ENCODE measurements at places on chromosomes 3 and 15.
A peak's percentile ranks its signal among the peaks of the same experiment; 100 is the strongest.

DNA sequence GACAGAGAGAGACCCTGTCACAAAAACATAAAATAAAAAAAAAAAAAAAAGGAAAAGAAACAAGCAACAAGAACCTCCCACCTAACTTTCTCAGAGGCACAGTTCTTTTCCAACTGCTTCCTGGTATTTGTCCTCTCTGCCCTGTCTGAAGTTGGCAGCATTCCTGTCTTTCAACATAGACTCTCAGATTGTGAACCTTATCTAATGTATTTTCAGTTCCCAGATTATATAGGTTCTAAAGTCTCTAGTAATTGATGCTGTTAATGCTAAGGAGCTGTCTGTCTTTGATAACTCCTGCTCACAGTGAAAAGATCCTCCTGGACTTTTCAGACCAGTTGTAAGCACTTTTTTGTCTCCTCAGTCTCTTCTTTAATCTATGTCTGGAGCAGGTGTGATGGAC is 199.5 kb upstream of the P2RY1 start:
- no peak for DNase-seq

DNA sequence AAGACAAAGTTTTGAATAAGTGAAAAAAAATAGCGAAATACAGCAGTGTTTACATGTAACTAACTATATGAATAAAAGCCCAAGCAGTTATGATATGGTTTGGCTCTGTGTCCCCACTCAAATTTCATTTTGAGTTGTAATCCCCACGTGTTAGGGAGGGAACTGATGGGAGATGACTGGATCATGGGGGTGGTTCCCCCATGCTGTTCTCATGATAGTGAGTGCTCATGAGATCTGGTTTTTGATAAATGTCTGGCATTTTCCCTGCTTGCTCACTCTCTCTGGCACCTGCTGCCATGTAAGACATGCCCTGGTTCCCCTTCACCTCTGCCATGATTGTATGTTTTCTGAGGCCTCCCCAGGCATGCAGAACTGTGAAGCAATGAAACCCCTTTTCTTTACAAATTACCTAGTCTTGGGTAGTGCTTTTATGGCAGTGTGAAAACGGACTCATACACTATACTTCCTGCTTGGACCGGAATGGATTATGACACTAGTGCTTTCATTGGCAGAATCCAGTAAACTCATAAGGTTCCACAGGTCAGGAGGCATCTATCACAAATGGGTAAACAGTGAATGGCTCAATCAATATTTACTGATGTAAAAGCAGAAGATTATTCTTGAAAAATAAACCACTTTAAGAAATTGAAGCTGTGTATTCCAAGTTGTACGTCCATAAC is 192.1 kb downstream of the CBLB start:
- DNase-seq, result no peak

DNA sequence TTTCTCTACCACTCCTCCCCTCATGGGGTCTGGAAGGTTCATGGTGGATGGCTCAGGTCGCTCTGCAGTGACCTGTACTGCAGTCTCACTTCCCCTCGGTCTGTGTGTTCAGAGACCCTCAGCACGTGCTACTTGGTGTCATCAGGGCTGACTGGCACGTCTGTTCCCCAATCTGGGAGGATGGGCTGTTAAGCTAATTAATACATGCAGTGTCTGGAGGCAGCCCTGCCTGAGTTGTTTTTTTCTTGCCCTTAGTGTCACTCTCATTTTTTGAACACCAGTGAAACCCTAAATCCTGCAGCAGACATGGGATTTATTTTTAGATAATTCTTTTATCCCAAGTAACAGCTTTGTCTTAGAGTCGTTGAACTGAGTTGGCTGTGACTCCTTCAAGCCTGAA is 64.6 kb downstream of the ARNT2 start:
- DNase-seq, result no peak

- no peak for DNase-seq
Measured at GRCh38 chr15:60009980-60010732, 6.0 kb downstream of the FOXB1 start.

GRCh38 chr3:28836199-28836598 is 444.7 kb upstream of the RBMS3 start:
- no peak for DNase-seq

DNA sequence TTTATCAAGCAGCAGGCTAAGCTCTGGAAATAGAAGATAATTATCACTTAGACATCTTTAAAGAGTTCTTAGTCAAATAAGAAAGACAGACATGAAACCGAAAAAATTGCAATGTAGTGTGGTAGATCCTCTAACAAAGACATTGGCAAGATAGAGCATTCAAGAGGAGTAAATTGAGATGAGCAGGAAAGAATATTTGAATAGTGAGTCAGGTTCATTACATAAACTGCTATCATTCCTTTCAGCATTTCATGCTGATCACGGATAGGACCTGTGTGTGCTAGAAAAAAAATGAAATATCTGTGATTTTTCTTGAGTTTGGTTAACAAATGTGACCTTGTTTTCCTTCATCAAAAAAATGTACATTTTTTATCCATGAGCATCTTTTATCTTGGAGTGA is 460.9 kb downstream of the OTOL1 start:
- DNase-seq, result no peak

DNA sequence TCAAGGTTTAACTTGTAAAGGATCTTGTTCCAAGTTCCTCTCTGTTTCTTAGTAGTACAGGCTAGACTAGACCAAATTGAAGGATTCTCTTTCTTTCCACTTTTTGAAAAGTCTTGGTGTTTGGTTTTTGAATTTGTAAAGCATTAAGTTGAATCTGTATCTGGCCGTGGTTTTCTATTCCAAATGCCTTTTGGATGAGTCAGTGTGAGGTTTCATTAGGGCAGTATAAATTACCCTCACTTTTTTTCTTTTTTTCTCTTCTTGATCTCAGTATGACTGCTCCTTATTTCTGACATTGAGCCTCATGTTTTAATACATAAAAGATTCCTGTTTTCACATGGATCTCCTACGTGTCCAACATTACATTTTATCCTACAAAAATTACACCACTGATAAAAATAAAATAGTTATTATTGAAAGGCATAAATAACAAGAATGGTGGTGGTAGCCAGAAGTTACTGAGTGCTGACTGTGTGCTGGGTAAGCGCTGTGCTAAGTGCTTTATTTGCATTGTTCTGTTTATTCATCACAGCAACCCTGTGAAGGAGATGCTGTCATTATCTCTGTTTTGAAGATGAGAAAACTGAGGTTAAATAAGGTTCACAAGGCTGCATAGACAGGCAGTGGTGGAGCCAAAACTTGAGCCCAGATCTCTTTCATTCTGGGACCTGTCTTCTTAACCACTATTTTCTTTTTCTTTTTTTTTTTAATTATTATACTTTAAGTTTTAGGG is 48.3 kb downstream of the MITF start:
- no peak for DNase-seq

DNA sequence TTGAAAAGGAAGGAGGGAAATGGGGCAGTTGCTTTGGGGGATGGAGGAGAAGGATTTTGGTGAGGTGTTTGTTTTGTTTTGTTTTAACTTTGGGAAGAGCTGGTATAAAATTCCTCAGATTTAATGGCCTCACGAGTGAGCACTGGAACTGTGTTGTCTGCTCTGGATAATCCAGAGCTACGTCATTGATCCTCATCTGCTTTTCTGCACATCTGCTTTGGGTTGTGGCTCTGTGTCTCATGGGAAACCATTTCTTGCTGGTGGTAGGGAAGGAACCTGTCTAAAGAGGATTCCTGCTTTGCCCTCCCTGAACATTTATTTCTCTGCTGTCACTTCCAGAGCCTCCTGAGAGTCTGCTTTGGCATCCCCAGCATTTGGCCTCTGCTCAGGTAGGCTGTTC is 3.1 kb downstream of the SNRK start:
- DNase-seq, result no peak

GRCh38 chr3:193342551-193342950 is 36.0 kb downstream of the ATP13A5 start:
- no peak for DNase-seq

GRCh38 chr3:72152551-72153476 is 367.9 kb upstream of the PROK2 start:
- DNase-seq, result no peak

DNA sequence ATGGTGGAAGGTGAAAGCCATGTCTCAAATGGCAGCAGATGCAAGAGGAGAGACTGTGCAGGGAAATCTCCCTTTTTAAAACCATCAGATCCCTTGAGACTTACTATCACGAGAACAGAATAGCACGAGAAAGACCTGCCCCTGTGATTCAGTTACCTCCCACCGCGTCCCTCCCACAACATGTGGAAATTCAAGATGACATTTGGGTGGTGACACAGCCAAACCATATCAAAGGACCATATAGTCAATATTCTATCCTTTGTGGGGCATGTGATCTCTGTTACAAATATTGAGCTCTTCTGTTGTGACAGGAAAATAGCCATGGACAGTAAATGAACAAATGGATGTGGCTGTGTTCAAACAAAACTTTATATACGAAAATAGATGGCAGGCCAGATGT is 77.2 kb upstream of the ACKR4 start:
- no peak for DNase-seq

GRCh38 chr15:39987821-39988220 is 51.2 kb downstream of the SRP14 start:
- no peak for DNase-seq

DNA sequence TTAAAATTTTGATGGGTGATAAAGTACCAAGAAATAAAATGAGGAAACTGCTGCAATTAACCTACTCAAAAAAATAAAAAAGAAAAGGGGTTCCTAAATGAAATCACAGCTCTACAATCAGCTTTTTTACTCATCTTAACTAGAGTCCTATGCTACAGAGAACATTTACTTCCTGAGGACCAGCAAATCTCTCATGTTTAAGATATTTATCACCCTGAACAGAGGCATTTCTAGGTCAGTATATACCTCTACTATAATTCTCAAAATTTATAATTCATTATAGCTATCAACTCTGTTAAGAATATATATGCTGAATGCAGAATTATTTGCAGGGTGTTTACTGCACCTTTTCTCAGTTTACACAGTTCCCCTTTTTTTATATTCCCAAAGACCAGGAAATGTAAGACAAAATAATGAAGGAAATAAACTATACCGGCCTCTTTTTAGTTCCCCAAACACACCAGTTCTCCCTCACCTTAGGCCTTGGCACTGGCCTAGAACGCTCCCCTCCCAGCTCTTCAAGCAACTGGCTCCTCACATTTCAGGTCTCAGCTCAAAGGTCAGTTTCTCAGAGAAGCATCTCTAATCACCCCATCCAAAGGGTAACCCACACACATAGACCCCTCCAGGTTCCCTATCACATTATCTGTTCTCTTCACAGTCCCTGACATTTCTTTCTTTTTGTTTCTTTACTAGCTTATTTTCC is 71.1 kb downstream of the LRRFIP2 start:
- DNase-seq, result no peak

GRCh38 chr3:95926904-95927501 is 887.4 kb upstream of the EPHA6 start:
- DNase-seq, result no peak

- no peak for DNase-seq
Measured at GRCh38 chr3:157786211-157786610, 283.0 kb upstream of the VEPH1 start.

DNA sequence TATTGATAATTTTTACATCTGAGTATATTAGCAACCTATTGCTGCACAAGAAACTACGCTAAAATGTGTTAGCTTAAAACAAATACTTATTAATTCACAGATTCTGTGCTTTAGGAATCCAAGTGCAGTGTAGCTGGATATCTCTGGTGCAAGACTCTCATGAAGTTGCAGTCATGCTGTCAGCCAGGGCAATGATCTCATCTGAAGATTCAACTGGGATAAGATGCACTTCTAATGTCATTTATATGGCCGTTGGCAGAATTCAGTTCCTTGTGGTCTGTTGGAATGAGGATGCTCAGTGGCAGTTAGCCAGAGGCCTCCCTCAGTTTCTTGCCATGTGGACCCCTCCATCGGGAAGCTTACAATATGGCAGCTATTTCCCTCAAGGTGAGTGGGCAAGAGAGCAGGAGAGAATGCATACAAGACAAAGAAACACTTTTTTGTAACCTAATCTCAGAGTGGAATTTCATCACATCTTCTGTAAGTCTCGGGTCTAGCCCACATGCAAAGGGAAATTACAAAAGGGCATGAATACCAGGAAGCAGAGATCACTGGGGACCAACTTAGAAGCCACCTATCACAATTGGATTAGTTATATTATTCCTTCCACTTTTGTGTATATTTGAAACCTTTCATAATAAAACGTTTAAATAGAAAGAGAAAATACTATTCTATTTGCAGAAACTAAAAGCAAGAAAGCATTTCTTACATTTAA is 61.6 kb downstream of the DPH6 start:
- no peak for DNase-seq

DNA sequence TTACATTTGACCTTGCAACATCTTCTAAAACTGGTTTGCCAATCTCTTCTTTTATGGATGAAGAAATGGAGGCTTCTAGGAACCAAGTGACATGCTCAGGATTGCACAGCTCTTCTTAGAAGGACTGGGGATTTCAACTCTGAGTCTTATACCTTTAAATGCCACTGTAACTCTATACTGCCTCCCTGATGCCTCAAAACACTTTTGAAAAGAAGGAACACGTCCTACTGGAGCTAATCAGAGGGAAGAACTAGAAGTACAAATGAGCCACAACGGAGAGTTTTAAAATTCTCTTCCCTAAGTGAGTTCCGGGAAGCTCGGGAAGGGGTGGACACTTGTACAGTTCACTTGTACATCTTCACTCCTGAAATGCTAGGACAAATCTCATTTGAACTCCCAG is 949 bp upstream of the MITF start:
- no peak for DNase-seq

GRCh38 chr3:77146004-77146403 is 106.1 kb downstream of the ROBO2 start:
- no peak for DNase-seq

- no peak for DNase-seq
Measured at GRCh38 chr3:161766331-161766730, 269.7 kb downstream of the OTOL1 start.

GRCh38 chr3:43366885-43367284 is 80.5 kb downstream of the SNRK start:
- no peak for DNase-seq

GRCh38 chr3:186566772-186567071 is 417 bp downstream of the TBCCD1 start:
- no peak for DNase-seq

GRCh38 chr3:42539871-42540714 is 37.6 kb downstream of the VIPR1 start:
- peak; percentile 50 for DNase-seq

GRCh38 chr15:79724312-79724711 is 172.5 kb downstream of the MTHFS start:
- no peak for DNase-seq

- no peak for DNase-seq
Measured at GRCh38 chr15:68290715-68291114, 13.2 kb downstream of the FEM1B start.

GRCh38 chr3:37922721-37923568 is 61.3 kb downstream of the CTDSPL start:
- DNase-seq, result no peak

GRCh38 chr15:70625438-70625837 is 137.9 kb downstream of the UACA start:
- no peak for DNase-seq

DNA sequence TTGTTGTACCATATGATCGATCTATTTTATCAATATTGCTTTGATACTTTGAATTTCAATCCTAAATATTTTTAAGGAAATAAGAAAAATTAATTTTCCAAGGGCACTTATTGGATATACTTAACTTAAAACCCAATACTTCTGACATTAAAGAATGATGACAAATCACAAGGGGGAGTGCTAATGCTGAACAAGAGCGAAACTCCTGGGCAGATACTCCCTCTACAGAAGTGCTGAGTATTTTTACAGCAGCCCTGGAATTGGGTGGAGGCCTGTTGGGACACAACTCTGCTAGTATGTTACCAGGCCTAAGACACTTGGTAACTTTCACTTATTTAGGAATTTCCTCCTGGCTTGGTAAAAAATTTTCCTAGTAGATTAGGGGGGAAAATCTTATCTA is 46.2 kb downstream of the DENND6A start:
- no peak for DNase-seq
